ENCODE measurements at places on chromosomes 1 and 21.
A peak's percentile ranks its signal among the peaks of the same experiment; 100 is the strongest.

DNA sequence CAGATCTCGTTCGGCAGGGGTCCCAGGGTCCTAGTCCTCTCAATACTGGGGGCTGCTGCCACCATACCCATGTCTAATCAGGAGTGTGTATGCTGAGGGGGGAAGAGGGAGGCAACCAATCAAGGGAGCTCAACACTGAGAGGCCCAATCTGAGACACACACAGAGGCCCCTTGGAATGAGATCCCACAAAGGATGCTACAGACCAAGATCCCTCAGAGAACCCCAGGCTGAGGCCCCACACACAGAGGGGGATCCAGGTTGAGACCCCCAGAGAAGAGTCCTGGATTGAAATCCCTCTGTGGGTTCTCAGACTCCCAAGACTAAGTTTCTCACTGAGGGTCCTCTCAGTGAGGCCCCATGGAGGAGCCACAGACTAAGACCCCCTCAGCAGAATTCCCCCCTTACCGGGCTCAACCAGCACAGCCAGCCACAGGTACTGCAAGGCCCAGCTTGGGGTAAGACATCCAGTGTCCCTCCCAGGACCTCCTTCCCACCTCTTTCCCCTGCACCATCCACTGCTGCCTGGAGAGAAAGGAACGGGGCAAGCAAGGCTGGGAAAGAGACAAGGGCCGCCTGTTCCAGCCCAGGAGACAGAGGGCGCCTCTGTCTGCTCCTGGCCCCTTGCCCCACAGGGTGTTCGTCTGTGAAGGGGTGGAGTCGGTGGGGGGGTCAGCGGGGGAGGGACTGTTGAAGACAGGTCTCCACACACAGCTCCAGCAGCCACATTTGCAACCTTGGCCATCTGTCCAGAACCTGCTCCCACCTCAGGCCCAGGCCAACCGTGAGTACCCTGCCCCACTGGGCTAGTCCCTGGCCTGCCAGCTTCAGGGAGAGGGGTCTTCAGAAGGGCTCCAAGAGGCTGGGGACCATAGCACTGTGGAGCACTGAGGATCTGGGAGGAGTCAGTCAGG, at the start of gene S100A1:
Gene S100A1 (plus strand): TSS at position 720 of the 912 bp plus-strand sequence. CDS start 2,088 bp downstream, outside the sequence.
- peak; percentile 52 for DNase-seq

DNA sequence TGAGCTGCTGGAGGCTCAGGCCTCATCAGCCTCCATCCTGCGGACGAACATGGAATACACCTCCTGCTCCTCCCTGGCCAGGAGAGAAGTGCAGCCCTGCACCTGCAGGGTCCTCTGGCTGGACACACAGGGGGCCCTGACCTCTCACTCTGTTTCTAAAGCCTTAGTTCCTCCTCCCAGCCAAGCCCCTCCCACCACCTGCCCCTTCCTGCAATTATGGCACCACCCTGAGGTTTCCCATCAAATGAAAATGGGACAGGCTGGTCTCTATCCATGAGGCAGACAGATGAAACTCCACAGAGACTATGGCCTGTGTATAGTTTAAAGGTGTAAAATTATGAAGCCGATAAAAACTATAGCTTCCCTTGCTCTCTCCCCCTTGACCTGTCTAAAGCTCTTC, 42.6 kb downstream of the CACNA1S start:
- DNase-seq = no peak

GRCh38 chr1:6208723-6209660, 3.1 kb downstream of the RNF207 start:
- no peak for DNase-seq

GRCh38 chr1:183721041-183721440, 67.9 kb upstream of the APOBEC4 start:
- DNase-seq = peak; percentile 80

DNA sequence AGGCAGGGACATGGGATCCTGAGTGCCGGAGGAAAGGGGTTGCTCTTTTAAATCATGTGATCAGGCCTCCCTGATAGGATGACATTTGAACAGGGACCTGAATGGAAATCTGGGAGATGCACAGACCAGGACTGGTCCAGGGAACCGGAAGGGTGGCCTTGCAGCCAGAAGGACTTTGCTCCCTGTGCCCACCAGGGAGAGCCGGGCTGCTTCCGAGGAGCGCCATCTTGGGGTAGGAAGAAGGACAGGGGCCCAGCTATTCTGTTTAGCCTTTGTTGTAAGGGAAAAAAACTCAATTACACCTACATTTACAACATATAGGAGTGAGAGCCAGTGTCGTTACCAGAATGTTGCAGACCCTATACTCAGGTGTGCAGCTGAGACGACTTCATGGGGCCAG, 5.5 kb downstream of the KLHDC7A start:
- no peak for DNase-seq

DNA sequence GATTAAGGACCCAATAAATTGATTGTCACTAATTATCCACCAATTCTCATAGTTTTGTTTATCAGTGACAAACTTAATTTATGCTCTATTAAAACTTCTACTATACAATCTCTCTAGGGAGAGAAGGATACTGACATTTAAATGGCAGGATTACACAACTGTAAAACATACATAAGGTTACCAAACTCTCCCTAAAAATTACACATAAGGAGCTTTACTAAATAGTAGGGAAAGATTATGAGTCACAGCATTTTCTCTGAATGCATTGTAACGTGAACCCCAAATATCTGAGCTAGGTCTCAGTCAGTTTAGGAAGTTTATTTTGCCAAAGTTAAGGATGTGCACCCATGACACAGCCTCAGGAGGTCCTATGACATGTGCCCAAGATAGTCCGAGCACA, 2140.6 kb downstream of the NCAM2 start:
- DNase-seq = no peak

- DNase-seq = peak; percentile 75
Measured at GRCh38 chr1:42177541-42177981, 13.0 kb upstream of the GUCA2A start.

DNA sequence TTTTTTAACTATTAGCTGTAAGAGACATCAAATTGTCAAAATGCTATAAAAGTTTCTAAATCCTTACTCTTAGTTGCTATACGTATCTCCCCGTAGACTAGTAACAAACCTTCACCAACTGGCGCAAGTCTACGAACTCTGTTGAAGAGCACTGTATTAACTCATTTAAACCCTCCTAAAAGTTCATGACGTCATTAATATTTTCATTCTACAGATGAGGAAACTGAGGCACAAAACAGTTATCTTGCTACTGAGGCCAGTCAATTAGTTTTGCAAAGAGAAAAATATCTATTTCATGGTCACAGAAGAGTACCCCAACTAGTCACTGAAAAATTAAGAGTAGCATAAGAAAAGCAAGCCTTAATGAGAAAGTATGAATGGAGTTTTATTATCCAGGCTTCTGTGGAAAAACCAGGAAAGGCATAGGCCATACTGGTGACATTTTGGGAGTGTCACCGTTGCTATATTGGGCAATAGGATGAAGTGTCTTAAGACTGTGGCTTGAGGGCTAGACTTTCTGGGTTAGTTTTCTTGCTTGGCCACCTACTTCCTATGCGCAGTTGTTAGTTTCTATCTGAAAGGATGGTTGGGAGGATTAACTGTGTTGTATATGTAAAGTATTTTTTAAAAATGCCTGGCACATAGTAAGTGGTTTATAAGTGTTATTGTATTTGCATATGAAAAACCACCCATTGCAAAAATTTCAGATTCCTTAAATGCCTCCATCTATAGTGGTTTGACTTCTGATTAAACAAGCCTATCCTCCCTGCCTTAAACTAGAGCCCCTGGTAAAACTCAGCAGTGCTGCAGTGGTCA, 52.4 kb upstream of the SYT14 start:
- DNase-seq = peak; percentile 6

DNA sequence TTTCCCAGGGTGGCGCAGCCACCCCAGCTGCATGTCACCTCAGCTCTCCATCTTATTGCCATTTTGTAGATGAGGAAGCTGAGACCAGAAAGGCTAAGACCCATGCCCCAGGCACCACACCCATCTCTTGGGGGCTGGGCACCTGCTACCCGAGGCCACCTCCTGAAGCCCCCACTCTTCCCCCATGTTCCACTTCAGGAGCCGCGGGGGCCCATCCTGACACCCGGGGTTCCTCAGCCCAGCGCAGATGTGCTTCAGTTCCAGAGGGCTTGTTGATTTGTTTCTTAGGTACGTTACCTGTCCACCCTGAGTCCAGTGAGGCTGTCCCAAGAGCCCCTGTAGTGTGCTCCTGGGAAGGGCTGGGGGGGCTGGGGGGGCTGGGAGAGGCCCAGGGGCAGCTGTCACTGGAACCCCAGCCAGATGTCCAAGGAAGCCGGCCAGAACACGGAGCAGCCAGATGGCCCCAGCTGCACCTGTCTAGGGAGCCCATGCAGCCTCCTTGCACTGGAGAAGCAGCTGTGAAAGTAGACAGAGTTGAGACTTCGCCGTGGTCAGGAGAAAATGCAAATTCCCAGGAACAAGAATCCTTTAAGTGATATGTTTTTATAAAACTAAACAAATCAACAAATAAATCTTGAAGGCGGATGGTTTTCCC, 17.1 kb upstream of the CCDC27 start:
- no peak for DNase-seq

DNA sequence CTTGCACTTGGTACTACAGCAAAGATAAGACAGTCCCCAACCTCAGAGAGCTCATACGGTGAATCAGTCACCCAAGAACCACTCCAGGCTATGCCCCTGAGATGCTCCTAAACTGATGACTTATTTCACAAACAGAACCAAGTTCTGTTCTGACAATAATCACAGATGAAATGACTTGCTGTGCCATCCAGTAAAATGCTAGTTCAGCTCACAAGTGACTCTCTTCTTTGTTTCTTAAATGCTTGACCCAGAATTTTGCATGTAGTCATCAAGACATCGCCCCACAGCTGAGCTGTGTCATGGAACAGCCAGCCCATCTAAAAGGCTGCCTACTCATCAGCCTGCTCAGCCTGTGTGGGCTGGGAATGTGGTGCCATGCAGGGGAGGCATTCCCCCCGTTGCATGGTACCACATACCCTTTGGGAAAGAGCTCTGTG, 6.1 kb upstream of the SLC19A2 start:
- DNase-seq = peak; percentile 50

GRCh38 chr1:71464016-71464415, 383.2 kb upstream of the ZRANB2 start:
- DNase-seq = peak; percentile 39

DNA sequence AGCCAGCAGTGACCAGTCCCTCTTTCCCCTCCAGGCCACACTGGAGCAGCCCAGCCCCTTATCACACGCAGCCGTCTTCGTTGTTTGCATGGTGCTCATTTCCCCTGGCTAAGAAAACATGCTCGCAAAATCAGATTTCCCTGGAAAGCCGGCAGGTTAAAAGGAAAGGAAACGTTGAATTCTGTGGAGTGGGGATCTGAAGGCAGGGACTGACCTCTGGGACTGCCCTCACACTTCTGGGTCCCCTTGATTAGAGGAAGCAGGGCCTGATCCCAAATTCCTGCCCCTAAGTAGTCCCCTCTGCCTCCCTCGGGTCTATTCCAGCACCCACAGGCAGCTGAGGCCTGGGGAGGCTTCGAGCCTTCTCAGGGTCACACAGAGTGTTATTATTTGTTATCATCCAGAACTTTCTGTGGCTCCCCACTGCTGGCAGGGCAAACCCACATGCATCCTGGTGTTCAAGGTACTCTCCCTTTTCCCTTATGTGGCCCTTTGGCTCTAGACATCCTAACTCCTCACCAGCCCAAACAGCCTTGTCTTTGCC, 125.2 kb upstream of the ZBTB40 start:
- no peak for DNase-seq

DNA sequence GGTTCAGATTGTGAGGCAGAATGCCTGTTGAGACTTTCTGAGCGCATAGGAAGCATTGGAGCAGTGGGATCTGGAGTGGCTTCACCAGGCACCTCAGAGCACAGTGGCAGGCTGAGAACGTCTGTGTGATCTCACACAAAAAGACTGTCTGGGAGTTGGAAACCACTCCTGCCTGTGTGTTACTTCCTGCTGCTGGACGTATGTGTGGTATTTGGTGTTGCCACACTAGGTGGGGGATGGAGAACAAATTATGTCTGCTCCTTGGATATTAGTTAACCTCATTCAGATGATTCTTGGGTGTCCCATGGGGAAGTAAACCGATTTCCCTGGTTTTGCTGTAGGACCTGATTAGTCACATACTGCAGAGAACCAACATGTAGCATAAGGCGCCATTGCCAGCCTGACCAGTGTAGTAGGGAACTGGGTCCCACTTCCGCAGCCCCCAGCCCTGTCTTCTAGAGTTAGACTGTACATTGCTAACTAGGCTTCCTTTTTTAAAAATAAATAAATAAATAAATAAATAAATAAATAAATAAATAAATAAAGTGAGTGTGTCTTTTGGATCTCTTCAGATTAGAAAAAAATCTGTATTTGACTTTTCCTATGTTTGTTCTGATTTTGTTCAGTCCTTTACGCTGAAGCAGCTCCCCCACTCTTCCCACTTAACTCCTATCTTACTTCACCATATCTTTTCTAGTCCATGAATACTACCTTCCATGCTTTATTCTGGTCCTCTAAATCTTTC, 26.9 kb downstream of the UCK2 start:
- peak; percentile 92 for DNase-seq

DNA sequence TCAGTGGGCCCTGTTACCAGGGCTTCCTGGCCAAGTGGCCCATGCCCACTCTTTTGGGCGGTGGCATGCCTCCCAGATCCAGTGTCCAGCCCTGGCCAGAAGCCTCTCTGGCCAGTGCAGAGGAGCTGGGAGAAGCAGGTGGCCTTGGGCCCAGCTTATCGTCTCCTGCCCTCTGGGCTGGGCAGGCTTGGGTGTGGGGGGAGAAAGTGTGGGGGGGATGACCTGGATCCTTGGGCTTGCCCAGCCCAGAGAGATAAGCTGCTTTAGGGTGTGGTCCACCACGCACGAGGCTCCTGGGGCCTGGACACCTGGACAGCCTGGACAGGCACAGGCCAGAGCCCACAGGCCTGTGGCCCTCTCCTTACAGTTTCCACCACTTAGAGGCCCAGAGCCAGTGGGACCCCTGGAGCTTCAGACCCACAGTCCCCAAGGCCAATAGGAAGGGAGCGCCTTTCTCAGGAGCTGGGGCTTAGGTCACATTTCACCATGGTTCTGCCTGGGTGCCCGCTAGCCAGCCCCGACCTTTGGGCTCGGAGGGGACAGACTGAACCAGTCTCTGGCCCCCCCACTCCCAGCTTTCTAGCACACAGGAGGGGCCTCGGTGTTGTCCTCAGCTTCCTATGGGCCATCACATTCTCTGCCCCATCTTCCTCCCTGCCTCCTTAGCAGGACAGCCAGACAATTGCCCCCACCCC, 1.8 kb downstream of the ESPN start:
- no peak for DNase-seq

- no peak for DNase-seq
Measured at GRCh38 chr1:17248781-17249180, at the start of gene PADI3. Gene PADI3, plus strand, starts transcription at chr1:17249098. Its CDS starts 40 bp downstream, at chr1:17249138.

DNA sequence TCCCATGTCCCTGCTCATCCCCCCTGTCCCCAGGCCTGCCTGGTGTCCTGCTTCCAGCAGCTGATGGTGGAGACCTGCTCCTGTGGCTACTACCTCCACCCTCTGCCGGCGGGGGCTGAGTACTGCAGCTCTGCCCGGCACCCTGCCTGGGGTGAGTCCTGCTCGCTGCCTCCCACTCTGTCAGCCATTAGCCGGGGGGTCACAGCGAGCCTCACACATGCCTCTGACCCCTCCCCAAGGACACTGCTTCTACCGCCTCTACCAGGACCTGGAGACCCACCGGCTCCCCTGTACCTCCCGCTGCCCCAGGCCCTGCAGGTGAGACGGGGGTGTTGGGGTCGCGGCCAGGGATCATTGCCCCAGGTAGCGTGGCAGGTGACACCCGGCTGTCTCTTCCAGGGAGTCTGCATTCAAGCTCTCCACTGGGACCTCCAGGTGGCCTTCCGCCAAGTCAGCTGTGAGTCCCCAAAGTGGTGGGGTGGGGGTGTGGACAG, 10.0 kb downstream of the SCNN1D start:
- peak; percentile 62 for DNase-seq
